Dermis blood vessel endothelial cell (primary cell): ENCODE measurements at places on chromosomes 11 and 22. TPM values are rescaled to one million over a fixed set of nuclear protein-coding genes. Genes with fewer than 3 reads are reported as not detected.

The ASPHD2 gene
- 1.0 and 1.2 TPM in 2 replicates for total RNA-seq

The AIFM3 gene
- total RNA-seq = 0.05 and 0.17 TPM in 2 replicates

The SYCE3 gene
- total RNA-seq = not detected in 2 replicates

The HTR3A gene
- total RNA-seq = not detected in 2 replicates

The PRR14L gene
- 23.0 and 32.2 TPM in 2 replicates for total RNA-seq

DNA sequence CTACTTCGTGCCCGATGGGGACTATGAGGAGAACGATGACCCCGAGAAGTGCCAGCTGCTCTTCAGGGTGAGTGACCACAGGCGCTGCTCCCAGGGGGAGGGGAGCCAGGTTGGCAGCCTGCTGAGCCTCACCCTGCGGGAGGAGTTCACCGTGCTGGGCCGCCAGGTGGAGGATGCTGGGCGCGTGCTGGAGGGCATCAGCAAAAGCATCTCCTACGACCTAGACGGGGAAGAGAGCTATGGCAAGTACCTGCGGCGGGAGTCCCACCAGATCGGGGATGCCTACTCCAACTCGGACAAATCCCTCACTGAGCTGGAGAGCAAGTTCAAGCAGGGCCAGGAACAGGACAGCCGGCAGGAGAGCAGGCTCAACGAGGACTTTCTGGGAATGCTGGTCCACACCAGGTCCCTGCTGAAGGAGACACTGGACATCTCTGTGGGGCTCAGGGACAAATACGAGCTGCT is 751 bp downstream of the FIBIN start:
- no peak for DNase-seq

GRCh38 chr22:26514419-26515161 is 2.3 kb upstream of the TFIP11 start:
- no peak for DNase-seq

- no peak for DNase-seq
Measured at GRCh38 chr22:17792854-17793434, 18.7 kb upstream of the BID start.

- no peak for DNase-seq
Measured at GRCh38 chr11:64110465-64111375, 55.2 kb downstream of the MACROD1 start.

DNA sequence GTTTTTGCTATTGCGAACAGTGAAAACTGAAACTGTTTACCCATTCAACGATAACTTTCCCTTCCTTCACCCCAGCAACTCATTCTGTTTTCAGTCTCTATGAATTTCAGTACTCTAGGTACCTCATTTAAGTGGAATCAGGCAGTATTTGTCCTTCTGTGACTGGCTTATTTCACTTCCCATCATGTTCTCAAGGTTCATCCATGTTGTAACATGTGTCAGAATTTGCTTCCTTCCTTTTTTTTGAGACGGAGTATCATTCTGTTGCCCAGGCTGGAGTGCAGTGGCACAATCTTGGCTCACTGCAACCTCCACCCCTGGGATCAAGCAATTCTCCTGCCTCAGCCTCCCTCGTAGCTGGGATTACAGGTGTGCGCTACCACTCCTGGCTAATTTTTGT is 23.7 kb downstream of the HTR3B start:
- DNase-seq = no peak

- DNase-seq = peak; percentile 74
Measured at GRCh38 chr11:6443269-6444003, 2.6 kb upstream of the HPX start.

GRCh38 chr11:74008373-74009229 is at the start of gene UCP3:
TSS of gene UCP3 (minus strand) at chr11:74009085. CDS start at chr11:74007042, 2,043 bp downstream.
- no peak for DNase-seq

- DNase-seq = no peak
Measured at GRCh38 chr11:6666302-6667183, 10.9 kb upstream of the DCHS1 start.

DNA sequence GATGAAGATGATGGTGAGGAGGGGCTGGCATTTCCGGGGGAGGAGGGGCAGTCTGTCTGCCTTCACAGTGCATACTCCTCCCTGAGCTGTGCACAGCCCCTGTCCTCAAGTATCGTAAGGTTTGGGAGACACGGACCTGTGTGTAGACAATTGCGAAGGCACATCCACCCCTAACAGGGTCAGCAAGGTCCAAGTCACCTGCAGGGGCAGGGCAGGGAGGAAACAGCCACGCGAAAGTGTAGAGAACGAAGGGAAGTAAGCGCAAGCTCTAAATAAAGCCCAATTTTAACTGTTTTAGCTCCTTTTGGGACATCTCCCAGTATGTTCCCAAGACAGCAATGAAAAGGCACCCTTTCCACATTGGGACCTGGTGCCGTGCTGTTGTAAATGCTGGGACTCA is 448.2 kb downstream of the TBC1D22A start:
- DNase-seq = no peak

- DNase-seq = peak; percentile 40
Measured at GRCh38 chr11:34840736-34841386, 75.3 kb downstream of the APIP start.

GRCh38 chr11:124896071-124896750 is 1.5 kb downstream of the ROBO4 start:
- peak; percentile 30 for DNase-seq

DNA sequence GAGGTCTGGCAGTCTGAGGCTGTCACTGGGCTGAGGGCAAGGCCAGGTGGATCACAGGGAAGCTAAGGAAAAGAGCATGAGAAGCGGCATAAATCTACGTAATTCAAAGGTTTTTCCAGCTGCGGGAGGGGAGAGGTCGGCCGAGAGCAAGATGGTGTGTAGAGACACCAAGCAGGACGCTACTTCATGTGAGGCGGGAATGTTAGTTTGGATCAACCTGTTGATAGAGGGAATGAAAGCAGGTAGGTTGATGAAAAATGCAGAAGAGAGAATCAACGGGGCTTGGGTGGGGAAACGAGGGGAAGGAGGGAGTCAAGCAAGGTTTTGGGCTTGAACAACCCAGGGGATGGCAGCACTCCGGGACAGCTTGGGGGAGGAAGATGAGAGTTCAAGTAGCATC is 2.9 kb downstream of the B3GNT6 start:
- no peak for DNase-seq

DNA sequence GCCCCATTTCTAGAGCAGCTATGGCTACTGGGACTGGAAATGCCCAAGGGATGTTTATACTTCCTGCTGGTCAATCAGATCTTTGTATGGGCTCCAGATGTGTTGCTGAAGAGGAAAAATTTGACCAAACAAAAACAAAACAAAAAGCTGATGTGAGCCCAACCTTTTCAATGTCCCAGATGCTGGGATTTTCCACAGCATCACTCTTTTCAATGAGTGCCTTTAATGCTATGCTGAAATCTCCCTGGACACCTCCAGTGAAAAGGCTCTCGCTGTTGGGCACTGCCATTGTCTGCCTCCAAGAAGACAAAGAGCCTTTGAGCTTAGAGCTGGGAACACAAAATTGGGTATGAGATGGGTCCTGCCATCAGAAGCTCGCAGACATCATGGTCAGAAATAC is 671.9 kb downstream of the NTM start:
- no peak for DNase-seq

- DNase-seq = no peak
Measured at GRCh38 chr11:110422306-110422905, 7.3 kb upstream of the FDX1 start.
